Stimulated activated naive CD4-positive, alpha-beta T cell (primary cell): ENCODE measurements at places on chromosomes 2 and 18.

GRCh38 chr2:216108967-216109921 is at the start of gene XRCC5:
Gene XRCC5 (plus strand): TSS chr2:216109348. CDS start chr2:216109437, 89 bp downstream.
- peak; percentile 95 for DNase-seq

- DNase-seq, result no peak
These were observed 28.6 kb upstream of the NEMP2 start for GRCh38 chr2:190563109-190563508.

- DNase-seq, result no peak
These were observed 79.6 kb upstream of the B3GNT7 start for GRCh38 chr2:231315896-231316295.

DNA sequence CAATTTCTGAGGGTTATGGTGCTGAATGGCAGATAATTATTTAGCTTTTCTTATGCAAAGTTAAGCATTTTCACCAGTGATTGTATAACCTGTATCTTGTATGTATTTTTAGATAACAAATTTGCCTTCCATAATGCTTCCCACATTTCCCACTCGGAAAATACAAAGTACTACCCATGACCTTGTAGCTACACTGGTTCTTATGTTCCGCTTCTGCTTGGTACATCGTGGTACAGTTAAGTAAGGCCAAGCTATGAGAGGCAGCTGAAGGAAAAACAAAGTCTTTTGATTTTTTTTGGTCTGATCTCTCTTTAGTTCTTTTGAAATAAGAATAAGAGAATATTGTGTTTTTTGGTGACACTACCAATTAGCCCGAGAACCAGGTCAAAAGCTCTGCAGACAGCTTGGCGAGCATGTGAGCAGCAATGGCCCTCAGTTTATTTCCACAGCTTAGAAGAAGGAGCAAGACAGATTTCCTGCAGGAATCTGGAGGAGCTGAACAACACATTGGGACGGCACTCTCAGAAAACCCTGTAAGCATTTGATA is 26.8 kb downstream of the SH3YL1 start:
- no peak for DNase-seq

- DNase-seq, result no peak
These were observed 217.7 kb downstream of the AGAP1 start for GRCh38 chr2:235711527-235711926.

- no peak for DNase-seq
These were observed 95.1 kb downstream of the ACOXL start for GRCh38 chr2:110827511-110827910.

- DNase-seq, result no peak
These were observed 197.3 kb downstream of the CELF4 start for GRCh38 chr18:37368110-37368954.

DNA sequence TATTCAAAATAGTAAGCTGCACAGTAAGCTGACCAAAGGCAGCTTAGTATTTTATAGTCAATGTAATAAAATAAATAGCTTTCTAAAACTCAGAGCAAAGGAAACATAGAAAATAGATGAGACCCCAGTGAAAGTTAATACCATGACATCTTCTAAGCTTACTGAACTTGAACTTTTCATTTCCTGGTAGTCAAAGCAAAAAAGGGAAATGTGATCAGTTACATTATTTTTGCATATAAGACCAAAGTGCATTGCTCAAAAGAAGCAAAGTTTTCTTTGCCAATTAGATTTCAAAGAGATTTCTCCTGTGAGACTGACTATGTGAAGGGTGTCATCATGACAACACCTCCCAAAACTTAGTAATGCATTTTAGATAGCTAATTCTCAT is 70.2 kb downstream of the MYO1B start:
- no peak for DNase-seq

- DNase-seq, result no peak
These were observed 906.7 kb downstream of the NRXN1 start for GRCh38 chr2:50125246-50125645.

DNA sequence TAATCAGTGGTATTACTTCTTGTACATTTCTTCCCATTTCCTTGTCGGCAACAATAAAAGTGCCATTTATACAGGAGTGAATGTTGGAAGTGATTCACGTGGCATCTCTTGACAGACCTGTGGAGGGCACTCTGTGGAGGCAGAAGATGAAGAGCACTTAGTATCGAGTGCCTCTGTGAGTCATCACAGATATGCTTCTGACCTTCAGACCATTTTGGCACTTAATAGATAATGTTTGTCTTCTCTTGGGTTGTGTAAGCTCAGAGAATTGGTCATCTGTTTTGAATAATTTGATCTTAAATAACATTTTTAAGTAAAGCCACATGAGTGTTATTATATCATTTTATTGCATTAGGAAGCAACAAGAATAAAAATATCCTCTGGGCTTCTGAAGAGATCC is 305.5 kb downstream of the PTPRM start:
- DNase-seq, result no peak

DNA sequence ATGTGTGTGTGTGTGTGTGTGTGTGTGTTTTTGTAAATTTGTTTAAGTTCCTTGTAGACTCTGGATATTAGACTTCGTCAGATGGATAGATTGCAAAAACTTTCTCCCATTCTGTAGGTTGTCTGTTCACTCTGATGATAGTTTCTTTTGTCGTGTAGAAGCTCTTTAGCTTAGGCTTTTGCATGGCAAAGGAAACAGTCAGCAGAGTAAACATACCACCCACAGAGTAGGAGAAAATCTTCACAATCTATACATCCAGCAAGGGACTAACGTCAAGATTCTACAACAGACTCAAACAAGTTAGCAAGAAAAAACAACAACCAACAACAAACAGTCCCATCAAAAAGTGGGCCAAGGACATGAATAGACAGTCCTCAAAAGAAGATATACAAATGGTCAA is 336.7 kb upstream of the ATP5MC3 start:
- DNase-seq, result no peak

GRCh38 chr18:62610701-62611411 is 88.0 kb downstream of the ZCCHC2 start:
- DNase-seq, result no peak

- DNase-seq, result no peak
These were observed 3.8 kb downstream of the SULT1C3 start for GRCh38 chr2:108243566-108243965.

- DNase-seq, result peak; percentile 54
These were observed 873 bp upstream of the SH3RF3 start for GRCh38 chr2:109128048-109128615.

DNA sequence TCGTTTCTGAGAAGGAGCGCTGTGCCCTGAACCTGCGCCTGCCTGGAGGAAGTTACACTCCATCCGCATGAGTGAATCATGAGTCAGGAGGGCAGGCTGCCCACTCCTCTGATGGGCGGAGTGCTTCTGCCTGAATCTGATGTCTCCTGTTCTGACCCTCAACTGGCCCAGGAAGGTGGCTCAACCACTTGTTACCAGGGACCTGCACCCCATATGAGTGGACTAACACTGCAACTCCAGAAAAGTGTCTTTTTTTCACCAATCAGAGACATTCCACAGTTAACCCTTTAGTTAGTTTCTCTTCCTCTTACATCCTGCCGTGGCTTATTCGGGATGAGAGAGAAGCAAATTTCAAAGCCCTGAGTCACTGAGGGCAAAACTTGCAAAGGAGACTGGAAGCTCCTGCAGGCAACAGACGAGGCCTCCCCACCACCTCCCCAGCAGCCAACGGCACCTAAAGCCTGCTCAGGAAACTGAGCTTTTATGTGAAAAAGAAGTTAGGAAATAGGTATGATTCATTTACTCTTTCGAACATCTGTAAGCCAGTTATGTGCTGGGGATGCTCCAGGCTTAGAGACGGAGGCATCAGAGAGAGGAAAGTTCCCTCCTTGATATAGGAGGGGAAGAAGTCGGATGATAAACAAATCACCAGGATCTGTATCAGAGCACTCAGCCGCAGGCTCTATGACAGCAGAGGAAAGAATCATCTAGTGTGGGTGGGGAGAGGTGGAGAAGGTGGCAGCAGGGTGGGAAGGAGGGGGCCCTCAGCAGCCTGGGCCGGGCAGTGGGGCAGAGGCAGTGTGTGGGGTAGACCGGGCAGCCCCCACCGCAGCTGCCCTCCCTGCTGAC is 30.9 kb downstream of the MBP start:
- peak; percentile 32 for DNase-seq

DNA sequence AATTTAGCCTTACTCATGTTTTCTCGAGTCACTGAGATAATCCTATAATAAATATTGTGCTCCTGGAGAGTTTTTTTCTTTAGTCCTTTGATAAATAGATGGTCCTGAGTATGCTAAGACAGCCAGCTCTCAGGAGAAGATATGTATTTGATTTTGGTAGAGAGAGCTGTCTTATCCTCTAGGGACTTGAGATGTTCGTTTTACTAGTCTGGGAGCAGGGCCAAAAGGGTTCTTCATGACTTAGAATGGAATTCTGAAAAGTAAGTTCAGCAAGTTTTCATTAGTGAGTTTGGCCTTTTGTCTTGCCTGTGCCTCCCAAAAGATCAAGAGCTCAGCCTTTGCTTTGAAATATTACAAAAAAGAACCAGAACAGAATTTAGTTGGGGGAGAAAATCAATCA is 246.7 kb downstream of the BABAM2 start:
- no peak for DNase-seq

GRCh38 chr2:58204195-58204959 is 36.7 kb downstream of the FANCL start:
- DNase-seq, result no peak

- DNase-seq, result no peak
These were observed 59.6 kb downstream of the IKZF2 start for GRCh38 chr2:213091765-213092164.

DNA sequence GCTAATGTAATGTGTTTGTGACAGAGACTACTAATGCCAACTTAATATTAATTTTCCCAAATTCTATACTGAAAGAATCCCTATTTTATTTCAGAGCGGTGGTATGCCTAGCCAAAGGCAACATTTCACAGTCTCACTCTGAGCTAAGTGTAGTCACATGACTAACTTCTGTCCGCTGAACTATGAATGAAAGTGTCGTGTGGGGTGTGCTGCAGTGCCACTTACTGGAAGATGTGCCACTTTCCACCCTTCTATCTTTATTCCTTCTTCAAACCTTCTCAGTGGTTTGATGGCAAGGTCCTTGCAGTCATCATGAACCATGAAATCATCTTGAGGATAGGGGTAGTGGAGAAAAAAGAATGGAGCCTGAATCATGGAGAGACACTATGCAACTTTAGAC is 47.3 kb upstream of the C1D start:
- no peak for DNase-seq

- no peak for DNase-seq
These were observed 101.8 kb upstream of the NPAS2 start for GRCh38 chr2:100718065-100718629.

- DNase-seq, result no peak
These were observed 27.9 kb downstream of the FABP1 start for GRCh38 chr2:88099798-88100488.

- no peak for DNase-seq
These were observed 907.1 kb downstream of the ERBB4 start for GRCh38 chr2:211631503-211631902.

- no peak for DNase-seq
These were observed 77.0 kb upstream of the GALNT3 start for GRCh38 chr2:165871025-165871424.

DNA sequence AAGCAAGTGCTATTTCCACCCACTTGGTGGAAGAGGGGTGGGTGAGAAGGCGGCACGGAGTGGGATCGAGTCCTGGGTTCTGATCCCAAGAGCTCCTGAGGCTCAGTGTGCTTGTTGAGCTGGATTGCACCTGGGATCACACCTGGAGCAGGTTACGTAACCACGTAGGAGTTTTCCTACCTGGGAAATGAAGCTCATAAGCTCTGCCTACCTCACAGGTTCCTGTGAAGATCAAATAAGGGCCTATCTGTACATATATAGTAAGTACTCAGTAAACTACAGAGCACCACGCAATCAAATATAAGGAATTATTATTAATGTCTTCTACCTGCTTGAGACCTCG is 11.0 kb downstream of the NPC1 start:
- DNase-seq, result no peak

DNA sequence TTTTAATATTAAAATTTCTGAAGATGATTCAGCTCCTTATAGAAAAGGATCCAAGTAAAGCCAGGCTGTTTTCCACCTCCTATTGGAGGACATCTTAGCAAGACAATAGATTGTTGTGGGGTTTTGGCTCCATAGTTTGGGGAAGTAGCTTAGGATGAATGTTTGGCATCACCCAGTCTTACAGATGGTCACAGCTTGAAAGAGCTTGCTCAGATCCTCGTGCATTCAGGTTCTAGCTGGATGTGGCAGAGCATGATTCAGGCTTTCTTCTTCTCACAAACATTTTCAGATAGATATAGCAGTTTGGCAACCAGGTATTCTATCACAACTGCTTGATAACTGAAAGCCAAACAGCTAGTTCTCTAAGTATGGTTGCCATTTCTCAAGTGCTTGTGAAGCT is 23.6 kb upstream of the PDCL3 start:
- no peak for DNase-seq

GRCh38 chr2:237613679-237614078 is 13.7 kb upstream of the LRRFIP1 start:
- no peak for DNase-seq

DNA sequence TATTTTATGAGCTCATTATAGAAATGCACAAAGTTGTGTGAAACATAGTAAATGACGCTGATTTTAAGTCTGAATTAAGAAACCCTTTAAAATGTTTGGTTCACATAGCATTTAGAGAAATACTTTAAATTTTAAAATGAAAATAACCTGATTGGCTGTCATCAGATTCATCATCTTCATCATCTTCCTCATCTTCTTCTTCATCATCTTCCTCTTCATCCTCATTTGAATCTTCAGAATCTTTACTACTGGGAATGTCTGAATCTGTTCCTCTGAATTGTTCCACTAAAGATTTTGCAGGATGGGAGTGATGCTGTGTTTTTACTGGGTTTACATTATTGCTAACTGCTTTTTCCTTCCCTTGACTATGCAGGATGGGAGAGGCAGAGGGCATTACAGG is 146.1 kb upstream of the WDSUB1 start:
- no peak for DNase-seq
